ENCODE measurements at places on chromosomes 4 and X.

DNA sequence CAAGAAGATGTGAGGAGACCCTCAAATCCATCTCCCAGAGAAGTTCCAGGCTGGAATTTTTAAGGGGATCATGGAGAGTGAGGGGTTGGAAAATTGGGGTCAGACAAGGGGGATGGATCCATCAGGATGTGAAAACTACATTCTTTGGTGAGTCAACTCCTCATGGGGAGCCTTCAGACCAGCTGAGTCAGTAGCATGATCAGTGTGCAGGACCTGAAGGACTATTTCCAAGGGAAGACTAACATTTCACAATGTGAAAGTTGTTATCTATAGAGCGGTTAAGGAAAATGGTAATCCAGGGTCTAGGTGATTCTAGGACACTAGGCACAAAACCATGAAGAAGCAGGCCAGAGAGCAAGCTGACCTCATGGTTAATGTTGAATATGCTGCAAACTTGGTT, 38.6 kb upstream of the CEP135 start:
- DNase-seq = no peak

DNA sequence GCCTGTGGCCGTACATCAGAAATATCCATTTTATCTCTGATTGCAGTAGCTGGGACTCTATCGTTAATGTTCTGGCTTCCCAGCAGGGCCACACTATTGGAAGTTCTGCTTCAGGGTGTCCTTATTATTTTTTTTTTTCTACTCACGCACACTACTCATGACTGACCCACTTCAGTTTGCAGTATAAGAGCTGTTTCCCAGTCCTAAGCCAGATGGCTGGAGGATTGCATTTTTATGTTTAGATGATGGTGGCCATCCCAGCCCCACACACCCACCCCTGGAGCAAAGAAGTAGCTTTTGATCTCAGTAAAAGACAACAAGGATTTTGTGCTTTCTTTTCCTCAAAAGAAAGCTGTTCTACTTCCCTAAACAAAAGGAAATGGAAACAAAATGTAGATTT, 557.0 kb upstream of the GALNTL6 start:
- DNase-seq = no peak

DNA sequence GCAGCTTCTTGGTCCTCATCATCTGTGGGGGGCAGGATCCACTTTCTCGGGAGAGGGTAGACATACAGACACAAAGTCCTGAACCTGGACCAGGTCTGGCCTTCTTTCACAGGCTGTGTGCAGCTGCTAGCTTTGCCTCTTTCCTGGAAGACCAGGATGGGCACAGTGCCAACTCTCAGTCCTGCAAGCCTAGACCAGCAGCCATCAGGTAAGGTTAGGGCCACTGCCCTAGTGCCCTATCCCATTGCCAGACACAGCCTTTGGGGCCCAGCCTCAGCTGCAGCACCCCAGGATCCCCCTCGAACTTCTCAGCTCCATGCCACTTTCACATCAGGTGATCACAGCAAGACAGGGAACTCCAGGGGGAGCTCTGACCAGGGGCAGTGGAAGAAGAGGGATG, 38.4 kb downstream of the ZNF185 start:
- DNase-seq = no peak

DNA sequence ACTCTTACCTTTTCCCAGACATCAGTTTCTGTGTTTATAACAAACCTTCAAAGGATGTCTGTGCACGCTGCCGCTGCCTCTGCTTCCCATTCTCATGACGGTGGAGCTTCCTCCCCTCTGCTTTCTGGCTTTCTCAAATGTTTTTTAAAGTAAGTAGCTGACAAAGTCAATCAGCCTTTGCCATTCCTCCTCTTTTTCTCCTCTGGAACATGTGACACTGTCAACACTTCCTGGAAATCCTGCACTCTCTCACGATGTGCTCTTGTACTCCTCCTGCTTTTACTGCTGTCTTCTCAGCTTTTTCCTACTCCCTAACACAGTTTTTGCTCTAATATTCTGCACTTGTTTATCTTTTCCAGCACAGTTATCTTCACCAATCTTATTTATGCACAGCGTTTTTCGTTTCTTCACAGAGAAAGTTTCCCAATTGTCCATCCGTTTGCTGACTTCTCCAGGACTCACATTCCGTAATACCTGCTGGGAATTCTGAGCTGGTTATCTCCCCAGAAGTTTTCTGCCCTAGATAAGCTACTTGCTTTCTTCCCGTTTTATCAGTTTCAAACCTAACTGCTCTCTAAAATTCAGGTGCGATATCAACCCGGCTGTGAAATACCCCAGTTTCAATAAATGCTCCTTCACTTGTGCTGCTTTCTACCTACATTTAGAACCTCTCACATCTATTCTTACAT, 465.6 kb upstream of the AGA start:
- DNase-seq = no peak

DNA sequence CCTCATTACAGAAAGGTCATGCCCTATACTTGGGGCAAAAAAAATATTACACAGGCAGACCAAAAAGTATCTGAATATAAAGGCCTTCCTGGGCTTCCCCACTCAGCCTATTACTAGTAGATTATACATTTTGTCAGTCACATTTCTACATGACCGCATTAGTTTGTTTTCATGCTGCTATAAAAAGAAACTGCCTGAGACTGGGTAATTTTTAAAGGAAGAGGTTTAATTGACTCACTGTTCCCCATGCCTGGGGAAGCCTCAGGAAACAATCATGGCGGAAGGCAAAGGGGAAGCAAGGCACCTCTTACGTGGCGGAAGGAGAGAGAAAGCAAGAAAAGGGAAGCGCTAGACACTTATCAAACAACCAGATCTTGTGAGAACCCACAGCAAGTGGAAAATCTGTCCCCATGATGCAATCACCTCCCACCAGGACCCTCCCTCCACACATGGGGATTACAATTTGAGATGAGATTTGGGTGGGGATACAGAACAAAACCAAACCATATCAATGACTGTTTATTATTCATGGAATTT, 1312.0 kb downstream of the PCDH7 start:
- DNase-seq = no peak

DNA sequence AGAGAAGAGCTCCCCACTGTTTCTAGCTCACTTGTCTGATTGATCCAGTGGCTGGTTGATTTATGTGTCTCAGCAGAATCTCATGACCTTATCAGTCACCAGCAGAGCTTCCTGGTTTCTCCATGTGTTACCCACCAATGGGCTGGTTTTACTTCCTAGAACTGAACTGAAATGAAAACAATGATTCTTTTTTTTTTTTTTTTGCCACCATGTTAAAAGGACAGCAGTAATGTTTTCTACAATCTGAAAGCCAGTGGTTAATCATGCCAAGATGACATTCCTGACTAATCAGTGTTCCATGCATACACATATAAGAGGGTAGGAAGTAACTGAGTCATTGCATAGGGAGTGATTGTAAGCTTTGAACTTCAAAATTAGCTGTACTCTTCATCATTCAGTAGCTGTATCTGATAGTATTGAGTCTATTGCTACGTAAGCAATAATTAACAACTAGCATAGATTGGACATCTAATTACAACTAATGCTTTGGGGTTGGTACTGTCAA, 67.7 kb downstream of the SLC4A4 start:
- DNase-seq = no peak

DNA sequence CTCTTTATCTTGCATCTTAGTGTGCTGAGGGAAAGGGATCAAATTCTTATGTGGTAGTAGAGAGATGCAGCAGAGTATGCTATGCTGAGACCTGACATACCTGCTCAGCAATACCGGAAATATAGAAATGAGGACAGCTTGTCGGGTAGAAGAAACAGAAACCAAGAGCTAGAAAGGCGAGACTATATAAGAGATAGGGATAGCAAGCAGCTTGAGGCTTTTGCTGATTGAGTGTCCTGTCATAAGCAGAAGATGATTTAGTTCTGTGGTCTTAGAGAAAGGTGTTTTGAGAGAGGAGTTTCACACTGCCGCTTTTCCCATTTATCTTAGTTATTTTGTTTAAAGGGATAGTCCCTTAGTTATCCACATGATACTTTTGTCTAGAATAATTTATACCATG, 31.7 kb downstream of the USP9X start:
- DNase-seq = no peak

- no peak for DNase-seq
Observed at GRCh38 chrX:136754651-136755050, 26.1 kb downstream of the ARHGEF6 start.

- DNase-seq = no peak
Observed at GRCh38 chr4:6625256-6625655, 15.2 kb upstream of the MRFAP1 start.

DNA sequence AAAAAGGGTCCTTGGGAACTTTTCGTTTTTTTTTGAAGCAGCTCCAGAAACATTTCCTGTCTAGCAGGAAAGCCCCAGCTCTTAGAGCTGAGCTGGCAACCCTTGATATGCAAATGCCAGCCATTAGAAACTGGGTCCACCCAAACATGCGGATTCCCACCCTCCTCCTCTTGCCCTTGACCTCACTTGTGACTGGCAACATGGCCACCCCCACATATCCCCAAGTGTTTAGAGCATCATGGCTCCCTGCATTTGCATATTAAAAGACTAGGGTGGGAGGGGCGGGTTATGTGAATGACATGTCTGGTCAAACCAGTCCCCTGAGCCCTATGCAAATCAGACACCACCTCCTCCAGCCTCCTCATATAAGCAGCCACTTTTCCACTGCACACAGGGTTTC, 671.1 kb downstream of the FAT4 start:
- no peak for DNase-seq

DNA sequence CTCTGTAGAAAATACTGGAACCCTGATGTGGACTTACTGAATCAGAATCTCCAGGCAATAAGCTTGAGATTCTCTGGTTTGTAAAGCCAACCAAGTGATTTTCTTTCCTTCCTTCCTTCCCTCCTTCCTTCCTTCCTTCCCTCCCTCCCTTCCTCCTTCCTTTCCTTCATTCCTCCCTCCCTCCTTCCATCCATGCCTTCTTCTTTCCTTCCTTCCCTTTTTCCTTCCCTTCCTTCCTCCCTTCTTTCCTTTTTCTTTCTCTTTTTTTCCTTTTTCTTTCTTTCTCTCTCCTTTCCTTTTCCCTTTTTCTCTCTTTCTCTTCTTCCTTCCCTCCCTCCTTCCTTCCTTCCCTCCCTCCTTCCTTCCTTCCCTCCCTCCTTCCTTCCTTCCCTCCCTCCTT, 450.8 kb downstream of the GRXCR1 start:
- no peak for DNase-seq

- DNase-seq = no peak
Observed at GRCh38 chr4:120139392-120139791, 72.7 kb upstream of the MAD2L1 start.

DNA sequence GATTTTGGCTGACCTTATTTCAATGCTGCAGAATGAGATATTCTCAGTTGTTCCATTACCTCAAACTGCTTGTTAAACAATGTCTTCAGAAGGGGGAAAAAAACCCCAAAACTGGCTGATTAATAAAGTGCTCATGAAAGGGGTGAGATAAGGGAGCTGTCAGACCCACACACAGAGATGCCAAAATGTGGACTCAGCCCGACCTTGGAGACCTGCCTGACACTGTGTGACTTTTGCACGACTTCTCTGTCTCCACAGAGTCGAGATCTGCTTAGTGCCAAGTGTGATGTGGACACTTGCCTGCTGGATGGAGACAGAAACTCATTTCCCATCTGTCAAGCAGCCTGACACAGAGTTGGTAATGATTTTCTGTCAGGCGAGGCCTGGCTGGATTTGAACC, 31.5 kb downstream of the REELD1 start:
- DNase-seq = no peak

GRCh38 chr4:6115342-6115741, 85.0 kb downstream of the JAKMIP1 start:
- no peak for DNase-seq

DNA sequence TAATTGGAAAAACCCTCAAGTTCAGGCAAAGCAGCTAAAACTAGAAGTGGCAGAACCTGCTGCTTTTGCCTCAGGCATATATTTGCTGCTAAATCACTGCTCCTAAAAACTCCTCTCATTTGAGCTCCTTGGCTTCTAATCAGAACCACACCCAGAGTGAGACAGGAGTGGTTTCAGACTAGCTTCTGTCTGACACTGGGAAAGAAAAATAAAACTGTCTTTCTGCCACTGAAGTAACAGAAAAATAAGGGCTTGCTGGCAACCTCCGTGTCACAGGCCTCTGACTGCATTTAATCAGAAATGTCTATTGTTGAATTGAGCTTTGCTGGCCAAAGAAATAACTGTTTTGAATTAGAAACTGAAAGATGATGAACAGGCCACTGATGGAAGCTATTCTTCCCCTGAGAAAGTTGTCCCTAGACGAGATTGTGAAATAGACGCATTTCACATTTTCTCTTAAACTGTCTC, 52.1 kb upstream of the RAP2C start:
- no peak for DNase-seq

GRCh38 chrX:133749370-133749769, 236.0 kb downstream of the GPC3 start:
- DNase-seq = no peak

DNA sequence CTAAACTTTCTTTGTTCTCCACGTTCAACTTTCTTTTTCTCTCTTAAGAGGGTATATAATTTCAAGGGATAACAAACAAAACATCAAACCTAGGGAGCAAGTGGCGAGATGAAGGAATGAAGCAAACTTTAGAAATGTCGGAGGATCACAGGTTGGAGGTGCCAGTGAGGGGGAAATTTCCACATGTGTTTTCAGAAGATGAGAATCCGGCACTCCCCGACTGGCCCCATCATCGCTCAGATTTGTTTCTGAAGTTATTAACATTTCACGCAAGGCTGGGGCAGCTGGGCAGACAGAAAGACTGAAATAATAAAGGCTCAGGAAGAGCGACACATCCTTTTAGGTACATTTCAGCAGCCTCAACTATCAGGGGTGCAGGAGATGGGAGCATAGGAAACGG, 134.9 kb downstream of the SMIM20 start:
- DNase-seq = no peak

- DNase-seq = no peak
Observed at GRCh38 chr4:54913751-54914526, 211.5 kb downstream of the KDR start.

DNA sequence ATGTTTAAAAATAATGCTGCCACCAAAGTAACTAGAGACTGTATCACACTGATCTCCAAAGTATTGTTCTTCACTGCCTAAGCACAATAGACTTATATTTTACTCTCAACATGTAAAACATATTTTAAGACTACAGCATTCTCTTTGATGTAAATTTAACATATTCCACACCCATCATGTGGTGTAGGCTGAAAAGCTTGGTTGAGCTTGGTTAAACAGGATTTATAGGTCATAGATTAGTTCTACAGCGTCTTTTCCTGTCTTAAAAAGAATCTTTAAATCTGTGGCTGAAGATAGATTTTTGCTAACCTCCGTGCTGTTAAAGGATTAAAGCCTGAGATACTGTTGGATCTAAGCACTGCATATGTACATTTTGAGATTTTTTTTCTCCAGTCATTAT, 379.9 kb downstream of the SH2D1A start:
- no peak for DNase-seq

GRCh38 chr4:87749883-87750282, 49.5 kb upstream of the IBSP start:
- no peak for DNase-seq

- no peak for DNase-seq
Observed at GRCh38 chr4:1961563-1961962, 47.2 kb downstream of the NELFA start.

Data from NCI-H1930 (cell line).